ENCODE measurements at places on chromosomes 5 and 9.

- no peak for DNase-seq
These were observed 31.8 kb downstream of the SLC38A9 start for GRCh38 chr5:55680353-55680752.

DNA sequence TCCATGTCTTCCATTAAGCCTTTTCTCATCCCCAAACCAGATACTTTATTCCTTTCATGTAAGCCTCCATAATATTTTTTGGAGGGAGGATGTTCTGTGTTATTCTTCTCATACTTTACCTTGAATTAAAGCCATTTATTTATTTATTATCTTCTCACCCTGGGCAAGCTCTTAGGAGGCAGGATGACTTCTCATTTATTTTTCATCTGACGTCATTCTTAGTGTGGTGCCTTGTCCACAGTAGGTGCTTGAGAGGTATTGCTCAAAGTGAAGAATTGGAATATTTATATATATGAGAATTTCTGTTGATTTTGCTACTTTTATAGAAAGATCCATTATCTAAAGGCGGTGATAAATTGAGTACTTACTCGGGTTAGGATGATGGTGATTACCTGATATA lies 458.3 kb upstream of the ACTBL2 start:
- no peak for DNase-seq

- DNase-seq: no peak
These were observed 90.7 kb upstream of the MOCS2 start for GRCh38 chr5:53200306-53200705.

- DNase-seq: no peak
These were observed 221.6 kb upstream of the SLC30A5 start for GRCh38 chr5:68872088-68872839.

GRCh38 chr5:16271851-16272250 lies 92.3 kb upstream of the MARCHF11 start:
- DNase-seq: no peak

GRCh38 chr5:136646915-136647314 lies 281.6 kb upstream of the TRPC7 start:
- no peak for DNase-seq

- DNase-seq: no peak
These were observed 490.7 kb upstream of the PTPRD start for GRCh38 chr9:11103525-11103924.

DNA sequence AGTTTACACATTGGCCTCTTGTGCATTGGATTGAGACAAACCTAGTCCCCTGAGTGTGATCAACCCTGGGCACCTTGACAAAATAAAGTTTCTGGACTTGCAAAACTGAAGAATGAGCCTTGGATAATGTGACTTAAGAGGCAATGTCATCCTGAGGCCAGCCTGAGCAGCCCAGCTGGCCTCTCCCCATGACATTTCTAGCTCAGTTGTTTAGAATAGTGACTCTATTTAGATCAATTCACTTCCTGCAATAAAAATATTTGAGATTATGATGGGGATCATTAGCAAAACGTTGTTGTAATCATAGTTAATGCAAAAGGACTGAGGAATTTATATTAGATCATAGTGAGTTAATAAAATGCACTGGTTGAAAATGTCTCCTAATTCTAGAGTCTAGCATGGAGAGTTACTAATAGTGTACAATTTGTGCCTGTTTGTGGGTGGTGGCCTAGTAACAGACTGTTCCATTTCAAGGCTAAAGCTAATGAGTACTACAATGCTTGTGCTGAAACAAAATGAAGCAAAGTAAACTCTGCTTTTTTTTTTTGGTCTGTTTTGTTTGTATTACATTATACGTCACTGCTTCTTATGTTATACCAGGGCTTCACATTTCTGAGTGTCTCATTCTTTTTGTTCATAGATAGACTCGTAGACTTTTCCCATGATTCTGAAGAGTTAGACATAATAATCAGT lies 10.9 kb upstream of the RHOBTB3 start:
- no peak for DNase-seq

DNA sequence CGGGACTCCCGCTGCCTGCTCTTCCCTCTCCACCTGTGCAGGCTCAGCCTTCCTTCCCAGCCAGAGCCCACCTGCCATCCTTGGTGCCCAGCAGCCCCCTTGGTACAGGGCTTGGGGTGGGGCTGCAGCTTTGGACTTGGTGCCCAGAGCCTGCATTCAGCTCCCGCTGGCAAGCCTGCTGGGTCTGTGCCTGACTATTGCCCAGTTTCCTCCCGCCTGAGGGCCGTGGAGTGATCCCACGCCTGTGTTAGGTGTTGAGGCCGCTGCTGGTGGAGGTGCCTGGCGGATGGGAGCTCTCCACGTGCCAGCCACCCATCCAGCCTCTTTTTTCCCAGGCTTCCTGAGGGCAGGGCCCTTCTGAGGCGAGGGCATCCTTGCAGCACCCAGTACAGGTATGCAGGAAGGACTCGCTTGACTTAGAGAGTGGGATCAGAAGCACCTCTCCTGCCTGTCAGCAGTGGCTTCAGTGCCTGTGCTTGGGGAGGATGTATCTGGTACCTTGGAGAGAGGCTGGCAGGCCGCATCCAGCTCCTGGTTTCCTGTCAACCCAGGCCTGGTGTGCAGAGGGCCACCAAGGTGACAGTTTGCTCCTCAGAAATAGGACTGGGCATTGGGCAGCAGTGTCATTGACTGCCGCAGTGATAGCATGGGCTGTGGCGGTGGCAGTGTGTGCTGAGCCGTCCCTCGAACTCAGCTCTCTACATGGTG lies 7.8 kb downstream of the RXRA start:
- DNase-seq: peak; percentile 36

Measured in left colon (tissue), 2 donors.